NCI-H2107 (cell line): ENCODE measurements at places on chromosomes 3 and 15.

GRCh38 chr3:195699388-195699771 is 21.4 kb upstream of the MUC20 start:
- DNase-seq: no peak

DNA sequence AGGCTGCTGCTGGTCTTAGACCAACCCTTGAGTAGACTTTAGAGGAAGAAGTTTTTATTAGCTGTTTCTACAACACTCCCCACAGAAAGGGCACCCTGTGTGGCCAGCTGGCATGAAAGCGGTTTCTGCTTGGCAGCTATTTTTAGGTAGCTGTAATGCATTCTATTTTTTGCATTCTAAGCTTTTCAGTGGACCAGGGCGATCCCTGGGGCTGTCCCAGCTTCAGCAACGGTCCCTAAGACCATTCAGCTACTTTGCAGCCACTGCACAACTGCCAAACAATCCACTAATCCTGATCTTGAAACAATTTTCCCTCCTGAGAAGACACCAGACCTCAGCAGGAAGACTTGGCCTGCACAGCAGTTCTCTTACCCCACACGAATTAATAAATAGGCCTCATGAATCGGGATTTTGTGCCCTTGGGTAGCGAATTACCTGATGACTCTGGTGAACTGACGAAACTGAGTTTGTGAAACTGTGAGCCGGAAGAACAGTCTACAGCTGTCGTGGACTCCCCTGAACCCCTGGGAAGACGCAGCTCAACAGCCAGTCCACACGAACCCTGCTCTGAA is 14.6 kb upstream of the TFRC start:
- DNase-seq: no peak

DNA sequence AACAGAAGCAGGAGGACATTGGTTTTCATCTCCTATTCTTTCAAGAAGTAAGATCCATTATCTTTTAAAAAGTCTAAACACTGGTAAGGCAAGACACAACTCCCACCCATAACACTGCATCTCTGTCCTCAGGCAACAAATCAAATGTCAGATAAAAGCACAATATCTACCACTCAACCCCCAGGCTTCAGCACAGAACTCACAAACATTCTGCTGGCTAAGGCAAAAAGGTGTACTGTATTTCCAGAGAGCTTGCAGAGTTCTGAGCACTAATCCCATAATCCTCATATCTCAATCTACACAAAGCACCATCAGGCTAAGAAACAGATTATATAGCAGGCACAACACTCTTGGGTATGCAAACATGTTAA is 20.9 kb downstream of the RAF1 start:
- DNase-seq: no peak

DNA sequence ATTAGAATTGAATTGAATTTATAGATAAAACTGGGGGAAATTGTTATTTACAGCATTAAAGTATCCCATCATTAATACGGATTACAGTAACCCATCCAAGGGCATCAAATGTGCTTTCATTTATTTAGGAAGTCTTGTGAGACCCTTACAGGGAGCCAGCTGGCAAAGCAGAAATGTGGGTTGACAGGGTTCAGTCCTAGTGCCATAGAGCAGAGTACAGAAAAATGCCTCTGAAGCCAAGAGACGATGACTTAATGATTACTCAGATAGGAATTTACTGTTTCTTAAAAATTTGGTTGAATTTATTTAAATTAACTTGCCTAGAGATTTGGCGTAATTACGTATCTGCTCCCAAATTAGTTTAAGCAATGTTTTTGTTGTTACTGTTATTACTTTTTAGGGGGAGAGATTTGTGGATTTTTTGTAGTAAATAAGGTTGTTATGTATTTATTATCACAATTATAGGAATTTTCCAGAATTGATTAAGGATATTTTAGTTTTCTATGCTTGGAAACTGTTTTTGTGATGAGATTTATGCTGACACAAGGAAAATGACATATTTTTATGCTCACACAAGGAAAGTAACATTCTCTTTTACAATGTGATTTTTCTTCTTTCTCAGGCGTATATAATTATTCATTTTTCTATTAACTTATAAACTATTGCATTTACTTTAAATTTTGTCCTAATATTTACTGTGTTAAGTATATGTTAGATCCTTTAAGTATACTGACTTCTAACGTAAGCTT is 152.0 kb downstream of the EPHA6 start:
- DNase-seq: no peak

- DNase-seq: no peak
Measured at GRCh38 chr15:52857937-52858781, 68.0 kb upstream of the ONECUT1 start.

GRCh38 chr3:149091983-149092382 is 5.7 kb upstream of the HLTF start:
- DNase-seq: no peak

GRCh38 chr15:89221543-89221942 is at the start of gene RLBP1:
Gene RLBP1, minus strand, starts transcription at chr15:89221579. Its CDS starts 2,604 bp downstream, at chr15:89218975.
- DNase-seq: no peak

- DNase-seq: peak; percentile 8
Measured at GRCh38 chr15:29208352-29208751, 61.3 kb downstream of the NSMCE3 start.

GRCh38 chr3:73719413-73719851 is 94.7 kb upstream of the PDZRN3 start:
- no peak for DNase-seq

DNA sequence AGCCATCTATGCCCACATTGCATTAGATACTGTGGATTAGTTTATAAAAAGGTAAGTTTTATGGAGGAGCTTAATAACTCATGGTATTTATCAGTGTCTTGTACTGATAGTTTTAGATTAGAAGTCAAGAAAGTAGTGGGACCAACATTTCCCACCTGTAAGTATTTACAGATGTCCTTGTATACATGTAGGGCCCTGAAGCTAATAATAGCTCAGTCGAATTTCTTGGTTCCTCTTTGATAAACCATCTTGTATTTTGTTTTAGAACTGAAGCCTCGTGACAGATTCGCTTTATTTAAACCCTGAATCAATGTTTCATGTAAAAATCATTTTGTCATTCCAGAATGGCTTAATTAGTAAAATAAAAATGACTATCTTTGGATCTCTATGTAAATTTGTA is 73.4 kb downstream of the CRYBG3 start:
- DNase-seq: no peak

- DNase-seq: peak; percentile 34
Measured at GRCh38 chr15:69523010-69524001, 70.7 kb downstream of the RPLP1 start.

GRCh38 chr3:144162042-144162441 is 190.4 kb downstream of the DIPK2A start:
- DNase-seq: no peak

DNA sequence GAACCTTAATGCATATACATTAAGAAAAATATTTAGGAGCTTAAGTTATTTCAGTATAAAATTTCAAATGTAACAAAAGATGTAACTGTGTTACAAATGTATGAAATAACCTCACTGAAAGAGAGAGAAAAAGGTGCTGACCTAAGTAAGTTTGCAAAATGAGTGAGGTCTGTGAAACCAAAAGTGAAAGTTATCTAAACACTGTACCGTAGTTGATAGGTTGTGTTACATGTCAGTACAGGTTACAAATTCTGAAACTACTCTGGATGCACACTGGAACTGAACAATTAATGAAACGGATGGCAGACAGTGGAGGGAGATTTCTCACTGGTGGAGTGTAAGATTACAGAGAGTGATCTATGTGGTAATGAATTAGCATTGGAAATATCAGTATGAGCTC is 420.7 kb downstream of the ZNF385D start:
- DNase-seq: no peak

- DNase-seq: no peak
Measured at GRCh38 chr3:111465081-111465670, 76.8 kb upstream of the CD96 start.

GRCh38 chr3:2950159-2950558 is 160.0 kb downstream of the IL5RA start:
- DNase-seq: no peak

GRCh38 chr15:85564686-85565085 is 184.3 kb downstream of the AKAP13 start:
- DNase-seq: no peak

DNA sequence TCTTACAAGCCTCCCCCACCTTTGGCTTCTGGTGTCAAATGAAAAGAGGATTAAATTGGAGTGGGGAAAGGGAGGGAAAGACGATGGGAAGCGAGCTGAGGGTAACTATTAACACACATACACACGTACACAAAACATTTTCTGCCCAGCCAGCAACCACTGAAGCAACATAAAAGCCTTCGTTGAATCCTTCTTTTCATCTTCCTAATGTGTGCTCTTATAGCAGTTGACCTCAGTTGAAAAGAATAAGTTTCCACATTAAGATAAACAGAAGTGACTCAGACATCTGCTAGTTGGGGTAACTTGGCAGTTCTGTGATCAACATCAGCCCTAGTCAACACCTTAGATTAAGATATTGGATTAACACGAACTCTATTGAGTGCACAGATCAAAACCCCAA is 558.5 kb downstream of the MECOM start:
- DNase-seq: no peak

DNA sequence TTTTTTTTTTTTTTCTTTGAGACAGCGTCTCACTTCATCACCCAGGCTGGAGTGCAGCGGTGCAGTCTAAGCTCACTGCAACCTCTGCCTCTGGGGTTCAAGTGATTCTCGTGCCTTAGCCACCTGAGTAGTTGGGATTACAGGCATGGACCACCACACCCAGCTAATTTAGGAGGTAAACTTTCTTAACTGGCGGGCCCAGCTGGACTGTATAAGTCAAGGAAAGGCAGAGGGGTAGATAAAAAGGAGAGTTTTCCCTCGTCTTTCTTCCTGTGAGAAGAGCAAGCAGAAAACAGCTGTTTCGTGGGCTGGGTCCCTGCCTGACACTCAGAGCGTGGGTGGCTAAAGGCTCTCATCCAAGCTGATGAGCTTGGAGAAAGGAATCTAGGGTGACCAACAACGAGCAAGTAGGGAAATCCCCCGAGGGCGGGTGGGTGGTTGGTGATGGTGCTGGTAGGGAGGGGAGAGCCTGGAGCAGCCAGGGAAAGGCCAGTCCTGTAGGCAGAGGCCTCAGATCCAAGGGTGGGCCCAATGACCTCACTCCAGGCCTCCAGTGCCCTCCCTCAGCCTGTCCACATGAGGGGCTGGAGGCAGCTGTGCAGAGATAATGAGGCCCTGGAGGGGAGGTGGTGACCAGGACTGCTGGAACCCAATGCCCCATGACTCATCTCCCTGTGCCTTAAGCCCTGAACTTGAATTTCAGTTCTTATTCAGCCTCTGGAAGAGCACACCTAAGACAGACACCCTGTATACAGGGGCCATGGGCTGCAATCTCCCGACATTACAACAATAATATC is 43.1 kb upstream of the LIMD1 start:
- DNase-seq: no peak

DNA sequence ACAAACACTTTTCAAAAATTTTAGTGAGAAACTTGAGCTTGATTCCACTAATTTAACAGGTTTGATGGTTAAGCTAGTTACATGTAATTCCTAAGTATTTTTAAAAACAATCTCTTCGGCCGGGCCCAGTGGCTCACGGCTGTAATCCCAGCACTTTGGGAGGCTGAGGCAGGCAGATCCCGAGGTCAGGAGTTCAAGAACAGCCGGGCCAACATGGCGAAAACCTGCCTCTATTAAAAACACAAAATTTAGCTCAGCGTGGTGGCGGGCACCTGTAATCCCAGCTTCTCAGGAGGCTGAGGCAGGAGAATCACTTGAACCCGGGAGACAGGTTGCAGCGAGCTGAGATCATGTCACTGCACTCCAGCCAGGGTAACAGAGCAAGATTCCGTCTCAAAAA is 25.3 kb downstream of the TRA2B start:
- no peak for DNase-seq

- DNase-seq: no peak
Measured at GRCh38 chr3:29311795-29312194, 30.9 kb downstream of the RBMS3 start.

DNA sequence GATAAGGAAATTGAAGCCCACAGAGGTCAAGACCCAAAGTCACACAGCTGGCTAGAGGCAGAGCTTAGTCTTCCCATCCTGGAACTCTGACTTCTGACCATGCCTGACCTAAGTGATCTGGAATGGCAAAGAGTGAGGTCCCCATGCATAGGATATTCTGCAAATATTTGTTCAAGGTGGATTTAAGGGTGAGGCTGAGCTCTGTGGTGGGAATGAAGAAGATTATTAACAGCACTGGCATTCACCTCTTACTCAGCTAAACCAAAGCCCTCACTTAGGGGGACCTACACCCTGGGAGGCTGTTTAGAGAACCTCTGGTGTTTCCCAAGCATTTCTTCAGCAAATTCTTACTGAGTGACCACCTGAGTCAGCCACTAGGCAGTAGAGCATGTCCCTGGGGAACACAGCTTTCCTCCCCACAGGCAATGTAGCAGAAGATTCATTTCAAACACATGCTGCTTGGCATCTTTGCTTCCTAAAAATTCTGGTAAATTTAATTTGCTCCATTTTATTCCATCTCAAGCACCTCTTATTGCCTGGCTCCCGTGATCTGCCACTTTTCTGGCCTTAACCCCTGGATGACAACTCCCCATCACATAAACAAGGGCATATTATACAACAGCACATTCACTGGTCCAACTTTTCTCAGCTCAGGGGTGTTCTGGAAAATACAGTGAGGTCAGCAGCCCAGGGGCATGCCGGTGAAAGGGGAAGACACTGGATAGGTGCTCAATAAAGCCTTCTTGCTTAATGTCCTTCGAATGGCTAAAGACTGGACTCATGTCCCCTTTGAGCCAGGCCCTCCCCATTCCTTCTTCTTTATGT is 176.0 kb downstream of the ABHD5 start:
- no peak for DNase-seq

- no peak for DNase-seq
Measured at GRCh38 chr3:159273608-159274007, 471.8 kb downstream of the MFSD1 start.

GRCh38 chr3:73609655-73610054 is 15.1 kb downstream of the PDZRN3 start:
- DNase-seq: no peak

GRCh38 chr3:144142151-144142840 is 170.7 kb downstream of the DIPK2A start:
- no peak for DNase-seq

DNA sequence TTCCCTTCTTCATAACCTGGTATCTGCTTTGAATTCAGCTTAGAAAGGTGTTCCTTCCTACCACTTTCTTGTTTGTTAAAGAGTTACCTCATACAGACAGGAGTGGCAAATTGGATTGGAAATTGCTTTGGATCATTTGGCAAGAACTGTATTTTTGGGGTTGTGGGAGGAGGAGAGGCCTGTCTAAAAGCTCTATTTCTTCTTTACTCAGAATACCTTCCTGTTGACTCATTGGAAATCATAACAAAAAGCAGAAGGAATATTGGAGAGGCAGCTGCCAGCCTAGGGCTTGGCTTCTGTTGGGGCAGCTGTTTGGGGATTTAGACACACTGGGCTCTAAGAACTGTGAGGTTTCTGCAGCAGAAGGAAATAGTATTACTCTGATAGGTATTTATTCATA is 14.2 kb downstream of the IQGAP1 start:
- no peak for DNase-seq

GRCh38 chr3:192906940-192907339 is 10.7 kb downstream of the MB21D2 start:
- DNase-seq: no peak

- no peak for DNase-seq
Measured at GRCh38 chr3:25532431-25533162, 104.5 kb downstream of the RARB start.
